ENCODE measurements at places on chromosomes 1 and 21.

DNA sequence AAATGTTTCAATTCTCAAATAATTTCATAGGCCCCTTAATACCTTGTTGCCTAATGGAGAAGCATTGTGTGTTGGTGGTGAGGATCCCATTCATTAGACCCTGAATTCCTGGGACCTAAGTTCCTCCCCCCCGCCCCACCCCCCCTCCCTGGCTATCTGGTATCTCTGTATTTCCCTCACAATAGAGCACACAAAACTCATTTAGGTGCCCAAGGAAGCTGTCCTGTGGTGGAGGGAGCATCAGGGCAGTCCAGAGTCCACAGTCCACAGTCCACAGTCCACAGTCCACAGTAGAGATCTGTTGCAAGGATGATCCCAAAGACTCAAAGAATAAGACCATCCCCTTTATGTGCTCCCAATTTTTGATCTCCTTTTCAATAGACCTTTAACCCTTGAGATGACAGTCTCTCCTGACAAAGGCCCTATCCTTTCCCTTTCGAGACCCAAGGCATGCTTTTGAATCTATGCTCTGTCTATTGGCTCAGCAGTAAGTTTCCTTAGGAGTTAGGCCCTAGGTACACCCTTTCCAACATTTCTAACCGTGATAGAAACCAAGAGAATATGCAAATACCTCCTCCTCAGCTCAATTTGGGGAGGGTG is 123.9 kb downstream of the ZBTB18 start:
- no peak for DNase-seq

- no peak for DNase-seq
Observed at GRCh38 chr1:66357478-66358197, 176.3 kb upstream of the SGIP1 start.

- DNase-seq, result no peak
Observed at GRCh38 chr1:211347077-211347844, 20.6 kb downstream of the TRAF5 start.

GRCh38 chr1:23421343-23421742 is 3.2 kb downstream of the TCEA3 start:
- no peak for DNase-seq

- DNase-seq, result peak; percentile 29
Observed at GRCh38 chr1:159970932-159971342, 16.9 kb upstream of the SLAMF9 start.

- DNase-seq, result no peak
Observed at GRCh38 chr1:22177354-22178003, 34.6 kb upstream of the WNT4 start.

GRCh38 chr1:103859721-103860120 is 110.0 kb downstream of the AMY1C start:
- DNase-seq, result no peak

- DNase-seq, result no peak
Observed at GRCh38 chr1:16903054-16903453, 7.3 kb downstream of the RNU1-2 start.

- no peak for DNase-seq
Observed at GRCh38 chr1:86695400-86695799, 9.0 kb upstream of the SH3GLB1 start.

DNA sequence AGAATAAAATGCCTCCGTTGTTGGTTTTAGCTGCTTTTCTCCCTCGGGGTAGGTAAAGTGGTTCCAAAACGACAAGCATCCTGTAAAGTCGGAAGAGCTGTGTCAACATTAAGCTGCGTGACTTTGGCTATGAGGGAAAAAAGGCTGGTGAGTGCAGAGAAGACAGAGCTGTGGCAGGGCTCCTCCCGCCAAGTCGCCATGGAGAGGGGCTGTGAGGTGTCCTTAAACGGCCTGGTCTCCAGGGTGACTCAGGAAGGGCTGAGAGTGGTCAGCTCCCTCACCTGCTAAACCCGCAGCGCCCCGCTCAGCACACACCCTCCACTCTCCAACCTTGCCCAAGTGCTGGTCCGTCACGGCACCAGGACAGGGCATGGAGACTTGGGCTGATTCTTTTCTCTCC is 91.6 kb upstream of the SAMD11 start:
- no peak for DNase-seq

DNA sequence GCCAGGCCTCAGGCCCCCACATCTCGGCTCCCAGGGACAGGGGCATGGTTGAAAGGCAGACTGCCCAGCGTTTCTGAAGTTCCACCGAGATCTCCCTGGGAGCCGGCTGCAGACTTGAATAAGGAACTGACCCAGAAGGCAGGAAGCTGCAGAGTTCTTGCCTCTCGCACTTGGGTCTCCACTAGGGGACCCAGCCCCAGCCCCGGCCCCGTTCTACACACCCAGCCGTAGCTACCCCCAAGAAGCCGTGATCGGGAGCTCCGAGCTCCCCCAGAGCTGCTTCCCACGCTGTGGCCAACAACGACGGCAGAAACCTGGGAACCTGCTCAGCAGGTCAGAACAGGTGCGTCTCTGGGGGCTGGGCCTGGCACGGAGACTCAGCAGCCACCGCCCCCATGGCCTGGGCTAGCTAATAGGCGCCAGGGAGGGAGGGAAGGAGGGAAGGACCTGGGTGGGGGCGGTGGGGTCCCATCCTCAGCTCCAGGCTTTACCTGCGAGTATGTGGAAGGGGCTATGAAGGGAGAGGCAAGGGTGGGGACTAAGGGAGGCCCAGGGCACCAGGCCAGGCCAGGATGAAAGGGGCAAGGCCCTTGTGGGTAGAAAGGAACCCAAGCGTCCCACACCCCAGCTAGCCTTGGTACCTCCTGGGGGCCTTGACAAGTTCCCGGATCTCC is at the start of gene NECTIN4:
Gene NECTIN4, minus strand, starts transcription at position 308 of the 674 bp plus-strand sequence. Its CDS starts 262 bp downstream, at position 46.
- DNase-seq, result no peak

DNA sequence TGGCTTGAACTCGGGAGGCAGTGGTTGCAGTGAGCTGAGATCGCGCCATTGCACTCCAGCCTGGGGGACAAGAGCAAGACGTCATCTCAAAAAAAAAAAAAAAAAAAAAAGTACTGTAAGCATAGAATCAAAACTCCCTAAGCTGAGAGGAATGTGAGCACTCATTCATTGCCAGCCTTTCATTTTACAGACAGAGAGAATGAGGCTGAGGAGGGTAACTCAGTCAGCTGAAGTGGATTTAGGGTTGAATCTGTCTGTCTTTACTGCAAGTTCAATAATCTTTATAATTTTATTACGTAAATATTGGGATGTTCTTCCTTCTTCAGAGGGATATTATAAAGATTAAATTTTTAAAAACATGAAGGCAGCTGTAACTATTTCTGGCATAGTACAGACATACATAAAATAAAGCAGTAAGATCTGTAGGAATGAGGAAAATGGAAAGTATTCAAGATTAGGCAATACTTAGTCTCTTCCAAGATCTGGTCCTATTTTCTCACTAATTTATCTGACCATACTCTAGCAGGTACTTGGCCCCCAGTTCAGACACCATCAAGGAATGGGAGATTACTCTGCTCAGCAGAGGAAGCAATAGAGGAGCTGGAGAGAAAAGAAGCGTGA is 24.1 kb upstream of the MNDA start:
- no peak for DNase-seq

DNA sequence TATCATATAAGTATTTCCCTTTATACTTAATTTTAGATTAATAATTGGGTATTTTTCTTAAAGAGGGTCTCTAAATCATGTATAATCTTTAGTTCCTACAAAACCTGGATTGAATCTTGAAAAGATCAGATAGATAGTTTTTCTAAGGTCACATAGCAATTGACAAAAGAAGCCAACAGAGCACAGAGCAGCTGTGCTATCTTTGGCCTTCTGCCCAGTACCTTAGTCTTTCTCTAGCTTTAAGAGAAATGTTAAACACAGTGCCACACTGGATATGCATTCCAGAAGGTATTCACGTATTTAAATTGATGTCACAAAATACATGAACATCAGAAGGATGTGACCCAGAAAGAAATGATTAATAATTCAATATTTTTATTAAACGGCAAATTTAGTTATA is 86.8 kb downstream of the C21orf91 start:
- no peak for DNase-seq

DNA sequence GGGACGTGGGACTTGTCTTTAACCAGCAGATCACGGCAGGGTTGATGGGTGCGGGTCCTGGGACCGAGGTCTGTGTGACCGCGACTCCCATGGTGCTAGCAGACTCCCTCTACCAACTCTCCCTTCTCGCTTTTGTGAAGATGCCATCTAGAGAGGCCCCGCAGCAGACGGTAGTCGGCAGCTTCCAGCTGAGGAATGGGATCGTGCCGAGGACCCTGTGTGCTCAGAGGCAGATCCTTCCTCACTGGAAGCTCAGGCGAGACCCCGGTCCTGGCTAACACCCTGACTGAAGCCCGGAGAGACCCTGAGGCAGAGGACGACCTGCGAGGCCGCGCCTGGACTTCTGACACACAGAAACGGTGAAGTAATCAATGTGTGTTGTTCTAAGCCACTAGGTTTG is 12.5 kb upstream of the SPATC1L start:
- DNase-seq, result peak; percentile 9

- DNase-seq, result peak; percentile 34
Observed at GRCh38 chr1:45815667-45816458, 12.5 kb downstream of the MAST2 start.

- no peak for DNase-seq
Observed at GRCh38 chr1:245365095-245366020, 210.6 kb downstream of the KIF26B start.

DNA sequence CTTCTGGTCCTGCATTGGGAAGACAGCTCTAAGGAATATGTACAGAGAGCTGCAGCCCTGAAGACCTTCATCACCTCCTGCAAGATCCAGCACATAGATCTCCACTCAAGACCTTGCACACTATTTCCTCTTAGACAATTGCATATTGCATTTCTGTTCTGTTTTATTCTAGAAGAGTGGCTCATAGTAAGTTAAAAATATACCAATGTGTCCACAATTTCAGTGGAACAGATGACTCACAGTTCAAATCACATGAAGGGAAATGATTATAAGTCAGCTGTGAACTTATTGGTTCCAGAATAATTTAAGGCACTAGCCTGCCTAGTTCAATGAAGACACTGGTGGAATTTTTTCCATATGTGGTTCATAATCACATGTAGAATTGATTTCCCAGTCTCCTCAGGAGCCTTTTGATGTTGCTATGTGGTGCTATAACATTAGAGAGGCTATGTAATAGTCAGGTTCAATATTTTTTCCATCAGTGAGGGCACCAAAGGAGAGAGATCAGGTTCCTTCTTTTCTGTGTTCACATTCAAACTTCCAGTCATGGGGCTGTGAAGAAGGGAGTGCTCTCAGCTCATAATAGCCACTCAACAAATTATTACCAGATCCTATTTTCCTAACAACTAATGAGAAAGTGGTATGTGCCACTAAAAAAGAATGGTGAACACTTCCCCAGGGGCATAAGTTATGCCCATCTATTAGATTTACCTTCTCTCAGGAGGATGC is 9.8 kb upstream of the AK5 start:
- no peak for DNase-seq

GRCh38 chr1:103337779-103338178 is 187.7 kb upstream of the RNPC3 start:
- no peak for DNase-seq

DNA sequence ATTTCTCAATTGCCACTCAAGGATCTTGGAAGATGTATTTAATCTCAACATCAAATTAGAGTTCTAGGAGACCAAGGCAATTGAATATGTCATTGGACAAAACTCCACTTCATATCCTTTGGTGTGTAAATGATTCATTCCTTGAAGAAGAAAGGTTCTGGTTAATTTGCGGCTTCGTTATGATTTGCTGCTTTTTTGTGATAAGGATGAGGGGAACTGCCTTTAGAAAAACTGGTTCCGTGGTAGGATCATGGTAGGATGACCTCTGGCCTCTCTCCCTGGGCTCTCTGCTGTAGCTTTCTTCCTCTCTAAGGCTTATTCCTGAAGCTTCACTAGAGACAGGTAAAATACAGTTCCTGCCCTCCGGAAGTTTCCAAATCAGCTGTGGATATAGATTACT is 51.5 kb upstream of the ERRFI1 start:
- DNase-seq, result no peak

- no peak for DNase-seq
Observed at GRCh38 chr1:61642475-61643232, 82.3 kb downstream of the TM2D1 start.

GRCh38 chr1:98662356-98662670 is 792 bp downstream of the SNX7 start:
- no peak for DNase-seq

GRCh38 chr1:55541296-55541695 is 326.1 kb upstream of the USP24 start:
- no peak for DNase-seq

GRCh38 chr1:206792939-206793607 is 20.8 kb upstream of the IL10 start:
- DNase-seq, result no peak
